Central memory CD4-positive, alpha-beta T cell (primary cell): ENCODE measurements at places on chromosomes 4 and X.
A peak's percentile ranks its signal among the peaks of the same experiment; 100 is the strongest.

GRCh38 chr4:155042014-155042413 lies 166.4 kb upstream of the NPY2R start:
- DNase-seq: no peak

DNA sequence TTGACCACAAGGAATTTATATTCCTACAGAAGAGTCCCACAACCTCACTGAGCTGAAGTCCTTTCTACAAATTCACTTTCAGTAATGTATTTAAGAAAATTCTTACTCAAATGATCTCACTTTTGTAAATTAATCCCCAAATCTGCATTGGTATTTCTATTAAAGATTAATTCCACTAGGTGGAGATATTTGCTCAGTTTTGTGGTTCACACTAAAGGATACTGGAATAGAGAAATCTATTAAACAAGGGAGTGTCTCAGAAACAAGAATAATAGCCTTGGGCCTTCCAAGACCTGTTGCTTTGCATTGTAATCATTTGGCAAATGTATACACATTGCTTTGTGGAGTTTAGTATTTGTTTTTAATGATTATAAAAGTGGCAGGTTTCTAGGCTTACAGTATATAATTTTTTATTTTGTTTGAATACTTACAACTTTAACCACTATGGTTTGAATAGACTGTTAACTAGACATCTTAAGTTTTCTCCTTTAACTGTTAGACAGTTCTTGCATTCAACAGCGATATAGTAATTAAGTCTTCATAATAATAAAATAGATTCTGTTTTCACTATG lies 25.9 kb downstream of the CFAP299 start:
- peak; percentile 15 for DNase-seq

DNA sequence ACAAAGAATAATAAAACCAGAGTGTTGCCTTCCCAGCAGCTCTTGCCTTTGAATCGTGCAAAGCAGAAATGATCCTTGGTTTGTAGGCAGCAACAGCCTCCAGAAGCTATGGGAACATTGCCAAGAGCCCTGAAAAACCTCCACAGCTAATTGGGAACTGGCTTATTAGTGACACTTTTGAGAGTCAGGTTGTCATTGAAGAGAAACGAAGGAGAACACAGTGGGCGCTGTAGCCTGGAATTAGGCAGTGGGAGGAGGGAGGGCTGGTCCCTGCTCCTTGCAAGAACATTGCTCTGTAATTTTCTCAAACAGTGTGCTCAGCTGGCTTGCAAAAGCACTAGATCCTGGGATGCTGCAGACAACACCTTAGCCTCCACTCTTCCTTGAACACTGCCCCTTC lies 331.5 kb upstream of the EMCN start:
- DNase-seq: no peak

- DNase-seq: no peak
These were observed 24.8 kb downstream of the TKTL1 start for GRCh38 chrX:154320406-154320805.

DNA sequence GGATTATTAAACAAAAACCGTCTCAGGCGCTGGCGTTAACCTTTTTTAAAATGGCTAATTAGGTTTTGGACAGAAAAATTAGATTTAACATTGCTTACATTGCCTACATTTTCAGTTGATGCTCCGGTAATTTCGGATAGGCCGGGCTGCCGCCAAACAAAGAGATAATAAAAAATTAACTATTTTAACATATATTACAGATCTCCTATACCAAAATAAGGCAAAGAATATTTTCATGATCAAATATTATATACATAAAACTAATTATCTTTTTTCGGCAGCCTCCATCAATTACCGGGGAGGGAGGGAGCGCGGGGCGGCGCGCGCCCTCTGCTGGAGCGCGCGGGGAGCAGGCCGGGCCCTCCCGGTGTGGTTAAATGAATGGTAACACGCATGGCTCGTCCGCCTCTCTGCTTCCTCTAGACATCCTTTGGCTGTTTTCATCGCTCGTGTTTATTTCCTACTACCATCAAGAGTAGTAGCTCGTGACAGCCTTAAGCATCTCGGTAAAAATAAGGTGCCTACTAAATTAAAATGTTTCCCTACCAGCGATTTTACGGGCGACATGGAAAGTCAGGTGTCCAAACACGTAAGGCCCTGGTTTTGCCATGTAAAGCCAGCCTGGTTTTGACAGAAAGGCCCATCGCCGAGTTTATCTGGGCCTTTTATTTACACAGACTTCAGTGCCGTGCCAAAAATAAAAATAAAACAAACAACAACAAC lies 52.4 kb upstream of the TMEM33 start:
- peak; percentile 30 for DNase-seq

GRCh38 chr4:97367878-97368277 lies 775.4 kb downstream of the STPG2 start:
- DNase-seq: no peak

DNA sequence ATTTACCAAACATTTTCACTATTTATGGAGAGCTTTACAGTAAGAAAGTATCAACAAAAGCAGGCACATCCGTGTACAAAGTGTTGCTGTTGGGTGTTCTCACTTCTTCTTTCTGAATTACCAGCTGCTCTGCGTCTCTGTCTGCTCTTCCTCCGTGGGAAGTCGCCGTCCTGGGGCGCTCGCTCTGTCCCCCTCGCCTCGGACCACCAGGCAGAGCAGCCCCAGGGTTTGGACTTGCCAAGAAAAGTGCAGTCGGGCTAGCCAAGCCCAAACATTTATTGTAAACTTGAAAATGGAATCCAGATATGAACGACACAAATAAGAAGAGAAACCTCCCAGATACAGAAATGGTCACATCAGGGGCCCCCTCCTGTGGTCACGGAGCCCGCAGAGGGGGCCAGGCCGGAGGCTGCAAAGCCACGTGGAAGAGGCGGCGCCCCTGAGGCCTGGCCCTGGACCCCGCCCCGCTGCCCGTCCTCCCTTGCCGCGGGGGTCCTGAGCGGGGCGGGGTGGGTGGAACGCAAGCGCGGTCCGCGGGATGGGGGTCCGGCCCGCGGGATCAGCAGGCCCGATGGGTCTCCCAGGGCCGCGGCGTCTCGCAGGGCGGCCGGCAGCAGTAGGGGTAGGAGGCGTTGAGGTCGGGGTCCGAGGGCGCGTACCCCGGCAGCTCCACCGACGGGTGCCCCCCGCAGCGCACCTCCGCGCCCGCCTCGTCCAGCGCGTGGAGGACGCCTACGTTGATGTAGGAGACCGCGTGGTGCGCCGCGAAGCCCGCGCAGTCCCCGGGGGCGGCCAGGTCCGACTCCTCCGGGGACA lies 1.5 kb downstream of the TMEM271 start:
- no peak for DNase-seq

- DNase-seq: no peak
These were observed 22.9 kb upstream of the TRIM2 start for GRCh38 chr4:153181293-153181692.

DNA sequence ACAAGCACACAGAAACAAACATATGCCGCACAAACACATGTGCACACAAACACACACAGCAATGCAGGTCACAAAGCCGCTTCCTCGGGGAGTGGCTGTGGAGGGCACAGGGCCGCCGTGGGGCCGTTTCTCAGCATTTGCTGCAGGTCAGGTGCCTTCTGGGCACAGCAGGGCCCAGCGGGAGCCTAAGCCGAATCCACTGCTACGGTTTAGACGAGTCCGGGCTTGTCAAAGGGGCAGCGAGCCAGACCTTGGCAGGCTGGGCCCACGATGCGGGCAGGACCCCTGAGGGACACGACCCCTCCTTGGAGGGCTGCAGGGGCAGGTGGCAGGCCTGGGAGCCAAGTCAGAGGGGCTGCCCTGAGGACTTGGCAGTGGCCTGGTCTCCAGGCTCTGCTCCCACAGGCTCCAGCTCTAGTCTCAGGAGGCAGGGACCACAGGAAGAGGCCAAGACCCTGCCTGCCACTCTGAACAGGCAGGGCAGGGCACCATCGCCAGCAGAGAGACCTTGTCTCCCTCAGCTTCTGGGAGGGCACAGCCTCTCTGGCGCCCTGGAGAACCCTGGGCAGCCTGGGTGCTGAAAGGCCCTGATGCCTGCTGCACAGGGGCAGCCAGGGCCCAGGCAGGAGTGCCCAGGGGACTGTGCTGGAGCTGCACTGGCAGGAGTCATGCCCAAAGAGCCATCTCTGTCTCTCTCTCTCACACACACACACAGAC lies 5.5 kb upstream of the ATP2B3 start:
- no peak for DNase-seq
